Stimulated activated CD4-positive, alpha-beta T cell treated with anti-CD3 and anti-CD28 coated beads, Interleukin-15, amount 100 ng/mL, for 1 hour (primary cell): ENCODE measurements at places on chromosomes 5 and 9.

DNA sequence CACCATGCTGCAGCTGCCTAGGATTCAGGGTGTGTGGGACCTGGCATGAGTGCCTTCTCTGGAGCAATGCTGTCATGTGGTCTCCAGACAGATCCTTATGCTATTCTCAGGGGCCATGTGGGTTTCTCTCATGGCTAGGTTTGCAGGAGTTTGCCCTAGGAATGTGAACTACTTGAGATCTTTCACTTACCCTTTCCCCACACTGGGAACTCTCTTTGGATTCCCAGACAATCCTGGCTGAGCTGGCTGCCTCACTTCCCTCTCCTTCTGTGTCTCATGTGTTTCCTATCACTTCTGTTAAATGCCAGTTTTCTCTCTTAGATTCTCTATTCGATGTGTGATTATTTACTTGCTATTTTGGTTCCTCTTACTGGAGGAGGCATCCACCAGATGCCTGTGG is 270.2 kb upstream of the RASA1 start:
- no peak for DNase-seq

- no peak for DNase-seq
Observed at GRCh38 chr9:117574099-117574498, 130.1 kb upstream of the TLR4 start.

DNA sequence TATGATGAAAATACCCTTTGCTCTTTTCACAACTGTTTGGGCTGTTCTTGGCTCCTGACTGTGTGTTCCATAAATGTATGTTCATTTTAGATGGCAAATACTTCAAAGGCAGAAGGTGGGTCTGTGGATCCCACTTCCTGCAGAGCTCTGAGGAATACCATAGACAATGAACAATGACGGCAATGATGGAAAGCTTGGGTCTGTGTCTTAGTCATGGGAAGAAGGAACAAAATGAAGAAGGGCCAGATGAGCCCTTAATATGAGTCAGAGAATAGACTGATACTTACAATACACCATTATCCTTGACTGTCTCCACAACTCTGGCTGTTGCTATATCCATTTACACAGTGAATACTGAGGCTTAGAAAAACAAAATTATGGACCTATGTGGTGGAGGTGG is 126.0 kb downstream of the SLIT3 start:
- no peak for DNase-seq

DNA sequence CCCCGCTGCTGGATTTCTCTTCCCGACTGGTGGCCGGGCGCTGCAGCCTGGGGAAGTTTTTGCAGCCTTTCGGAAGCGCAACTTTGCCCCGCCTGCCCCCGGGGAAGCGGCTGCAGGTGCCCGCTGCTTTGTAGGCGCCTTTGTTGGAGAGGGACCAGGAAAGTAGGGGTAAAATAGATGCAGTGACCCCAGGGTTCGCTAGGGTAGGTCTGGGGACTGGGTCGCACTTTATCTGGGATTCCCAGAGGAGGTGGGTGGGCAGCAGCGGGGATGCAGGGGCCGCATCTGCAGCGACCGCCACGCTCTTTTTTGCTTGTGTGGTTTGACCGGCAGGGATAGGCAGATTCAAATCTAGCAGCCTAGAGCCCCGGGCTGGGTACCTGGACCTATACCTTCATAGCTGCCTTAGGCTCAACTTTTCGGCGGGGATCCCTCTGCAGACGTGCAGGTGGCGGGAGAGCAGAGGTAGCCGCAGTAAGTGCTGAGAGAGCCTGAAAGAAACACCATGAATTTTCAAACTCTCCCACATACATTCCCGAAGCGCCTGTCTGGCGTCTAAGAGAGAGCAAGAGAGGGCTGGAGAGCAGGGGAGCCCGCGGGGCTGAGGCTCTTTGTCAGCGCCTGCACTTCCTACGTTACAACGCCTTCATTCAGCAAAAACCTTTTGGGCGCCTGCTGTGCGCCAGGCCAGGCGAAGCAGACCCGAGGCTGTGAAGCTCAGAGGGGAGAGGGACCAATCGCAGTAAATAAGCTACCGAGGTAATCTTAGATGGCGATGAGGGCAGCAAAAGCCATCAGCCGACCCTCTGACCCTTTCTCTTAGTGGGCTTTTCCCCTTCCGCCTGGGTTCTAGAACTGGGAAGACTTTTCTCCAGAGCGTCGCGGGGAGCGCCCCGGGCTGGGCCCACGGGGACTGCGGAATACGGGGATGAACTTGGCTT is 642 bp downstream of the SV2C start:
- DNase-seq, result no peak

DNA sequence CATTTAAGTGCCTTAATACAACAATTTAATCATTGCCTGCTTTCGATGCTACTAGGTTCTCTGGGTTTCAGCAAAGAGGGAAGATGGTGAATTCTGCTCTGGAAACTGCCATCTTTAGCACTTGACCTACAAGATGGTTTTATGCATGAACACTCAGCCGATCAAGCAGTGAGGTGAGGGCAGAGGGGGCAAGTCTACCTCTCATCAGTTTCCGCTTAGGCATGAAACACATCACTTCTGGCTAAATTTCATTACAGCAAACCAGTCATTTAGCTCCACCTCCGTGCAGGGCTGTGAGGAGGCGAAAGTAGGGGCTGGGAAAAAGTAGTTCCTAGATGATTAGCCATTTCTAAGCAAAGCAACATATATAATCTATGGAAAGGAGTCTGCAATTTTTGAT is 1018.0 kb downstream of the CDH18 start:
- no peak for DNase-seq

DNA sequence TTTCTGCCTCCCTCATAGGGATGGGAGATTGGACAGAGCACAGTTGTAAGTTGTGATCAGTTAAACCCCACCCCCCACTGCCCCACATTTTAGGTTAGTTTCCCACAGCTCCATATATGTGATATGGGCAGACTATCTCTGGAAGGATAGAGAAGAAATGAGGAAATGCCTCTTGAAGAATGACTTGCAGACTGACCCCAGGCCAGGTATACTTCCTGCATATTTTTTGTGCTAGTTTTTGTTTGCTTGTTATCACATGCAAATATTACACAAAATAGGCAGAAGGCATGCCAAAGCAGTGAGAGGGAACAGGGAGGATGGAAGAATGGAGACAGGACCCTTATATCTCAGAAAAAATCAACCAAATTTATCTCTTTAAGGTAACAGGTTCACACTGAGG is 10.1 kb upstream of the GLRX start:
- DNase-seq, result no peak

DNA sequence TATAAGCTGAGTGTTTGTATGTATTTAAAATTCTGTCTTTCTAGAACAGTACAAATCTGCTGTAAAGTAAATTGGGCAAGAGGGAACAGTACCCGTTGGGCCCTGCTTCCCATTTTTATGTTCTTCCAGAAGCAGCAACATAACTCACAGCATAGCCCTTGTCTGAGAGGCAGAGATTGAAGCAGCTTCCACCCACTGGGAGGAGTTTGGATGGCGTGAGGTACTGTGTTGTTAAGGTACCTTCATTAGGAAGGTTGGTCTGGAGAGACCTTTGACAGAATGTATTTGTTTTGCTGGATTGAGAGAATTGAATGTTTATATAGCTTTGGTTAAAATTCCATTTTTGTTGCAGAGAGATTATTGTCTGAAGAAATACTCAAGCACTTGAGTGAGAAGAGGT is 24.8 kb downstream of the RAI14 start:
- no peak for DNase-seq

DNA sequence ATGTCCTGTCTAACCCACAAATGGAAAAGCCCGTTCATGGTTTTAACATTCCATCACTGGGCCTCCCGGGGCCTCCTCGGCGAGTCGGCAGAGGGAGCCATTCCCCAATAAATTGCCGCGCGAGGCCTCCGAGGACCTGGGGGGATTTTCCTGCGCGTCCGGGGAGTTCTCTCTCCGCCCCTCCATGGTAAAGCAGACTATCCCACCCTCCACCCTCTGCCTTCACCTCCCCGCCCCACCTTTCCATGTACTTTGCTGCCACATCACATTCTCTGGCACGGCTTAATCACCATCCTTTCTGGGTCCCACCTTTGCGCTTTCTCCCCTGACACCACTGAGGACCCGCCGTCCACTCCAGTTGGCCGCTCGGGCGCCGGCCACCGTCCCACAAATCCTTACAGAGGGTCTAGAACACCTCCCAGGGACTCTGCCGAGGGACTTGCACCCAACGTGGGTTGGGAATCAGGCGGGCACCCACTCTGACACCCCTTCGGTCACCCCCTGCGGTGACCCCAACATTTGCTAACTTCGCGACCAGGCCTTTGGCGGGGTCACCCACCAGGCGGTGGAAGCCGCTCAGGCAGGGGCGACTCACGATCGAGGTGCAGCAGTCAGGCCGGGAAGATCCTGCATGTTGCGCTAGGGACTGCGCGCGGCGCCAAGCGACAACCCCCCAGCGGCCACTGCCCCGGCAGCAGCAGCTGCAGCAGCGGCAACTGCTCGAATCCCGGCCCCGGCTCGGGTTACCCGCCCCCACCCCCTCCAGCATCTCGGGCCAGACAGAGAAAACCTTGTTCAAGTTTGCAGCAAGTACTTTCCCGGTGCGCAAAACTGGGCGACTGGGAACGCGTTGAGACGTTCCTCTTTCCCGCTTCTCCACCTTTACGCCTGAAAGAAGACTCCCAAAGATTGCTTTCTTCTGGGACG is at the start of gene MEGF10:
MEGF10 (plus strand) TSS at position 778 of the 927 bp plus-strand sequence. CDS start 40,513 bp downstream, outside the sequence.
- DNase-seq, result no peak

DNA sequence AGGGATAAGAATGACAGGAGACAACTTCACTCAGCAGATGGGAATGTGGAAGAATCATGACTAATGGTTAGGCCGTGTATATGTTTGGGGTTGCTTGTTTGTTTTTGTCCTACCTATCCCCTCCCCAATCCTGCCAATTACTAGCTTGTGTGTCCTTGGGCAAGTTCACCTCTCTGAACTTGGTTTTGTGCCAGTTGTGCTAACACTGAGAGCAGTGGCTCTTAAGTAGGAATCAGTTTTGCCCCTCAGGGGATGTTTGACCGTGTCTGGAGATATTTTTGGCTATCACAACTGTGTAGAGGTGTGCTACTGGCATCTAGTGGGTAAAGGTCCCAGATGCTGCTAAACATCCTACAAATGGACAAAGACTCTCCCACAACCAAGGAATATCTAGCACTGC is 287.0 kb downstream of the DMRT2 start:
- DNase-seq, result no peak

DNA sequence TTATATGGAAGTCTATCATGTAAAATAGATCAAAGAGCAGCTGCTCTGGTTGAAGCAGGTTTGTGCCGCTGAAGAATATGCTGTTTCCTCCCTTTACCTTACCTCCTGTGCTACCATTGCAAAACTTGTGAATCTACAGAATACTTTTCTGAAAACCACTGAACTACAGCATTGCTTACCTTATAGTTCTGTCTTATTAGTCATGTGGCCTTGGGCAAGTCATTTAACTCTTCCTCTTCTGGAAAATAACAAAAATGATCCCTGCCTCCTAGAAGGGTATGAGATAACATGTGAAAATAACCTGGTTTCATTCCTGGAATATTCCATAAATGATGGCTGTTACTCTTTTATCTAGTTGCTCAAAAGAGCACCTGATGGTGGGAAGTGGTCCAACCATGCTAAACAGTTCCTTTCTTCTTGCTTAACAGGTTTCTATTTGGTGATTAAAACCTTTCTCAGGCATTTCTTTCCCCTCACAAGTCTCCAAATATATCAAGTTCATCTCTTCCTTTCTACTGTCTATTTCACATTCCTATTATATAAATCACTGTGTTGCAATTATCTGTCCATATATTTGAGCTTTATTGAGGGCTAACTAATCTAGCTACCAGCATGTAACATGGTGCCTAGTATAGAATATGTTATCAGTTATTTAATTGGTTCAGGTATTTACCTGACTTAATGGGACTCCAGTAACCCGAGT is 15.0 kb downstream of the TRIM32 start:
- no peak for DNase-seq

DNA sequence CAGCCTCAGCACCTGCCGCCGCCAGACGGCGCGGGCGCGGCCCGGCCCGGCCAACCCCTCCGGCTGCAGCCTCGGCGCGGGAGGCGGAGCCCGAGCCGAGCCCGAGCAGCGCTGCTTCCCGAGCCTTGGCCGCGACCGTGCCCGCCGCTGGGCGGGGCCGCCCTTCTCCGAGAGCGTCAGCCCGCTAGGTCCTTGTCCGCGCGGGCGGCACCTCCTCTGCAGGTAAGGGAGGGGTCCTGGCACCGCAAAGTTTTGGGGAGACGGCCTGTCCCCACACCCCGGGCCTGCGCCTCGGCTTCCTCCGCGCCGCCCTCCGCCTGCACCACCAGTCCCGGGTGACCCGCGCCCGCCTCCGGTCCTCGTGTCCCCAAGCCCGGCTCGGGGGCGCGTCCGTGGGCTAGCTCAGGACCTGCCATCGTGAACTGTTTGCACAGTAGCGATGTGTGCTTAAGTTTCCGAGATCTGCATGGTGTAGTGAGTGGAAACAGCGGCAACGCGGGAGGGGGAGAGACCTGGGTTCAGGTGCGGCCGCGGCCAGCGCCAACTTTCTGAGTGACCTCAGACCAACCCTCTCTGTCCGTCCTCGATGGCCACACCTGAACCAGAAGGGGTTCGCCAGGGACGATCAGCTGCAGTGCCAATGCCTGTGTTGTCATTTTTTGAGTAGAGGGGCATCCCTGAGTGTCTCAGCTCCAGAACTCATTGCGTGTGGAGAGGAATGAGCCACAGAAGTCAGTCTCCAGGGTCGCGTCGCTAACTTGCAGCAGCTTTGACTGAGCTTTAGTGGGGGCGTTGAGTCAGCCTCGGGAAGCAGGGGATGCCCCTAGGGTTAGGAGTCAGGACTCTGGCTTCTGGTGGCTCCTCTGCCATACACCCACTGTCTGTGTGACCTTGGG is at the start of gene FRMPD1:
FRMPD1 (plus strand) TSS at position 82 of the 896 bp plus-strand sequence. CDS start 41,688 bp downstream, outside the sequence.
- DNase-seq, result peak; percentile 41

- DNase-seq, result no peak
Observed at GRCh38 chr5:173029499-173029921, 26.6 kb upstream of the CREBRF start.

- no peak for DNase-seq
Observed at GRCh38 chr5:178399701-178400095, 167.1 kb upstream of the PHYKPL start.

DNA sequence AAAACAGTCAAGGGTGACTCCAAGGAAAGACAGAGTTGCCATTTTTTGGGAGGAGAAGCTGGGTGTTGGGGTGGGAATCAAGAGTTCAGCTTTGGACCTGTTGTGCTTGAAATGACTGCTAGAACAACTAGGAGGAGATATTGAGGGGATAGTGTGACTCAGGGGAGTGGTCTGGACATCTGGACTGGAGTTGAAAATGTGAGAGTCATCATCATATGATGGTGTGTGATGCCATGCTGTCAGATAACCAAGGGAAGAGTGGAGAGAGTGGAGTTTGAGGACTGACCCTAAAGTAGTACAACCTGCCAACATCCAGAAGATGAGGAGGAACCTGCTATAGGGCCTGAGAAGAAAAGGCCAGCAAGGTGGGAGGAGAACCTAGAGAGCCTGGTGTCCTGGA is 199.7 kb downstream of the ARHGEF28 start:
- no peak for DNase-seq

GRCh38 chr5:79560771-79561524 is 47.0 kb upstream of the HOMER1 start:
- DNase-seq, result no peak

DNA sequence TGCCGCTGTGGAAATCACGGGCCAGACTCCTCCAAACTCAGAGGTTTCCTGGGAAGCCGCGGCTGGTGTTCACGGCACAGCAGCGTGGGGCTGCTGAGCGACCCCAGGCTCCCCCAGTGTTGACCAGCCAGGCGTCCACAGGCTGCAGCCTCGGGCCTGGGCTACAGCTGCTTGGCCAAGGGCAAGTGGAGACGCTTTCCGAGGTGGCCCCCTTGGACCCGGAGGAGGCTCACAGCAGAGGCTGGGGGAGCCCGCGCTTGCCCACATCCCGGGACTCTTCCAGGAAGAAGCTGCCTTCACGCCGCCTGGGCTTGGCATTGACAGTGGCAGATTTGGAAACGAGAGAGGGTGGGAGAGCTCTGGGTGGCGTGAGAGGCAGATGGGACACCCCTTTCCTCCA is 53.1 kb upstream of the FCN2 start:
- no peak for DNase-seq
